CD4-positive, alpha-beta T cell (primary cell): ENCODE measurements at places on chromosomes 1 and 21. TPM values are rescaled to one million over a fixed set of nuclear protein-coding genes. Genes with fewer than 3 reads are reported as not detected.

- no peak for DNase-seq
- H3K4me3 ChIP-seq: no peak overlapping the region
- H3K4me1 ChIP-seq: no peaks in the 10 kb centered on the region
- H3K27me3 ChIP-seq: peaks cover 3% of the 10 kb centered on the region
- no peak overlapping the region for H3K27ac ChIP-seq
Observed at GRCh38 chr1:99062192-99062591, 57.5 kb upstream of the PLPPR5 start.

DNA sequence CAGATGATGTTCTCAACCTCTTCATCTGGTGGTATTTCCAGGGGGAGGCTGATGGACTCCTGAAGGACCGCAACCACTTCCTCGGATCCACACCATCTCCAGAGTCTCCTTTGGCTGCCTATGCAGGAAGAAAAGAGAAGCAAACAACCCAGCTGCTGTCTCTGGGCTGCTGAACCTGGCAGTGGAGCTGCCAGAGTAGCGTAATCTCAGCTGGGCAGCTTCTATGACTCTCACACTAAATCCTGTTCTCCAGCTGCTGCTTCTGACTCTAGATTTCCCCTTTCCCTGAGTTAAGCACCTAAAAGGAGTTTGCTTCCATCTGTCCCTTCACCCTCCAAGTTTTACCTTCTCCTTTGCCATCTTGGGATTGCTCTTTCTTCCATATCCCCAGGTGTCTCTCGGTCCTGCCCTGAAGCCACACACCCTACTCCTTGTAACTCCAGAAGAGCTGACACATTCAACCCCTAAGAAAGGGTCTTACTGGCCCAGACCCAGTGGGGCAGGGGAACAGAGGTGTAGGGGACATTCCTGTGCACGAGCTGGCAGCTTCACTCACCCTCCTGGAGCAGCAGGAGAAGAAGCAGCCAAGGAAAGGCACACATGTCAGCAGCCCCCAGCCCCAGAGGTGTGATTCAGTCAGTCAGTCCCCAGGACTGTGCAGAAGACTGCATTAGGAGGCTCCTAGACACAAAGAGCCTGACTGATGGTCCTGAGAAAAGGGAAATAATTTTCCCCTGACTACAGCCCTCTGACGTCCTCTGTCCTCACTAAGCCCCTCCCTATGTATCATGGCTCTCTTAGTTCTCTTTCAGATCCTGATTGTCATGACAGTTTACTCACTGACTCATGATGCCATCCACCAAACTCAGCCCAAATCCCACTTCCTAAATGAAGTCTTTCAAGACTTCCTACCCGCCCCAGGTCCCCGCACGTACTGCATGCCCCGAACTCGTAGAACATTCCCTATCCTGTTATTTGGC is at the start of gene SLAMF9:
Gene SLAMF9, minus strand, starts transcription at position 702 of the 980 bp plus-strand sequence. Its CDS starts 100 bp downstream, at position 602.
- H3K36me3 ChIP-seq: no peaks in the 10 kb centered on the region
- H3K4me3 ChIP-seq: no peak within 1 kb of the TSS
- H3K27me3 ChIP-seq: no peaks in the 10 kb centered on the region
- H3K4me1 ChIP-seq: no peaks in the 10 kb centered on the region
- H3K27ac ChIP-seq: no peak within 1 kb of the TSS

Gene FAM72D
- total RNA-seq: not detected

Gene AMY1B
- not detected for total RNA-seq
